ENCODE measurements at places on chromosomes 3 and 15.

GRCh38 chr15:93527374-93528050, 438.5 kb upstream of the RGMA start:
- no peak for DNase-seq

GRCh38 chr15:47951781-47952180, 169.0 kb upstream of the SLC24A5 start:
- no peak for DNase-seq

DNA sequence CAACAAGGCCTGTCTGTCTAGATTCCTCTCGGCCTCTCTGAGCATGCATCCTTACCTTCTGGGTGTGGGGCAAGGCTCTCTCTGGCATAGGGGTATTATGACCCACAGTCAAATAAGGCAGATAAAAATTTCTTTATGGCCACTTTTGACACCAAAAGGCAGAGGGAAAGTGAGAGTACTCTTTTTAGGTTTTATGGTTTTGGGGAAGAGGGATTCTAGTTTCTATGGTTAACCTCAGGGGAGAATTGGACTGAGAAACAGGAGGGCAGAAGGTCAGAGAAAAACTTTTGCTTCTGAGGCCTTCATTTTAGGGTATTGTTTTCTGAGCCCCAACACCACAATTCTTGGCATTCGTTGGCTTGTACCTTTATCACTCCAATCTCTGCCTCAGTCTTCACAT, 70.0 kb upstream of the CCDC54 start:
- DNase-seq: no peak

DNA sequence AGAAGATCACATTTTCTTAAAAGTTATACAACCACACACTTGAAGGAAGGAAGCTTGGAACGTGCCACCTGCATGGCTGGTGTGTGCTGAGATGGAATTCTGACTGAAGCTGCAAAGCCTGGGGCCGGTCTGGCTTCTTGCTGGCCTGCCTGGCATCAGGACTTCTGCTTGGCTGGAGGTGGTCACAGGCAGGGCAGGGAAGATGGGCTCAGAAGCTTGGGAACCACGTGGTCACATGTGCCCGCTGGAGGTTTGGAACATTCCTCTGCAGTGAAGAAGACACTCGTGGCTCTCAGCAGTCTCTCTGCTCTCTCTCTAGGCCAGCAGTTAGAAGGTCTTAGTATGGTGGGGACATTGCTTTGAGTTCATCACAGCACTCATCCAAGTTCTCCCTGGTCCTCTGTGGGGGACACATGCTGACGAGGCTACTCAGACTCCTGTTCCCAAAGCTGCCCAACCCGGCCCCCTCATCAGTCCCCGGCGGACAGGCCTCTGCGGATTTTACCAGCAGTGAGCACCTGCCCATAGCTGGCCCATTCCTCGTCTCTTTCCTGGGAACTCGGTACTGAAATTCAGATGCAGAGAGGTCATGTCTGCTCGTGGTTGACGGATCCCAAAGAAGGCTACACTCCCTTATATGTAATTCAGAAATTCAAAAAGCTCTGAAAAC, 229.0 kb downstream of the ADAMTS17 start:
- no peak for DNase-seq

DNA sequence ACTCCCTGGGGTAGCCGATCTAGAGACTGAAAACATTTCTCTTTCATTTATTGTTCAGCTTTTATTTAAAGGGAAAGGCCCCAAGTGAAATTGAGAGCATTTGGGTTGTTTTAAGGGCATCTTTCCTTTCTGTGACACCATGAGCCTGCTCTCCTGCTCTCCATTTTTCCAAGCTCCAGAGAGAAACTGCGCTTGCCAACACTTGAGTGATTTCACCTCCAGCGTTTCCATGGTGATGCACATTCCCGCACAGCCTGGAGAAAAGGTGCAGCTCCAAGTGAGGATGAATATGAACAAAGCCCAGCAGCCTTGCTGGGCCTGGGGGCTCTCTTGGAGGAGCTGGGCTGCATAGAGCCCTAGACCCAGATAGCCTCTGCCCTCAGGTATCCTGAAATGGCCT, 159.2 kb upstream of the PPP2R3A start:
- no peak for DNase-seq

All from AG09319 (cell line).